CD4-positive, alpha-beta T cell treated with Interleukin-12 subunit alpha and Interleukin-12 subunit beta, for 1 hour (primary cell): ENCODE measurements at places on chromosomes 5 and 9.

DNA sequence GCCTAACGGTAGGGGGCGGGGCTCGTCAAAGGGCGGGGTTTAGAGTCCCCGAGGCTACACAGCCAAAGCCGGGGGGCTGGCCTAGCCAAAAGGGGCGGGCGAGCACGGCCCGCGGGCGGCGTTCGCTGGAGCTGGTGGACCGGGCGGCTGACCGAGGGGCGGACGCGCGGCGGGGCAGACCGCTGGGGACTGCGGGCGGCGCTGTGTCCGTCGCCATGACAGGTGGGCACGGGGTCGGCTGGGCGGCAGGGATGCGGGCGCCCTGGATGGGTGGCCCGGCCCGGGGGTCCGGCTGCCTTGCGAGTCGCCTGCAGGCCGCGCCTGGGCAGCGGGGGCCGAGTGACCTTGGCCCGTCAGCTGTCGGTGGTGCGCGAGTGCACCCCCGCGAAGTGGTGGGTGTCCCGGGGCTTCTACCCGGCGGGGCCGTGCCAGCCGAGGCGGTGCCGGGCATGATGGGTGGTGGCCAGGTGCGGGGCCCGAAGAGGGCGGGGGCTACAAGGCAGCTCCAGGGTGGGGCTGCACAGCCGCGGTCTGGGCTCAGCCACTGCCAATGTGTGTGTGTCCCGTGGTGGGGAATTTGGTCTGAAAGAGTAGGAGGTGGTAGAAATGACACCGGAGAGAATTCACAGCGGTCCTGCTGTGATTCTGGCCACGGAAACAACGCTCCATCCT, at the start of gene CARD19:
Gene CARD19, plus strand, starts transcription at position 87 of the 672 bp plus-strand sequence. Its CDS starts 129 bp downstream, at position 216.
- peak; percentile 67 for DNase-seq

- peak; percentile 66 for DNase-seq
Observed at GRCh38 chr5:56829137-56829908, 14.0 kb downstream of the MAP3K1 start.

GRCh38 chr9:103700195-103700962, 393.7 kb upstream of the SMC2 start:
- DNase-seq = no peak

GRCh38 chr5:68298479-68298878, 82.9 kb downstream of the PIK3R1 start:
- DNase-seq = no peak

- DNase-seq = no peak
Observed at GRCh38 chr9:71472400-71472799, 295.9 kb downstream of the CEMIP2 start.

DNA sequence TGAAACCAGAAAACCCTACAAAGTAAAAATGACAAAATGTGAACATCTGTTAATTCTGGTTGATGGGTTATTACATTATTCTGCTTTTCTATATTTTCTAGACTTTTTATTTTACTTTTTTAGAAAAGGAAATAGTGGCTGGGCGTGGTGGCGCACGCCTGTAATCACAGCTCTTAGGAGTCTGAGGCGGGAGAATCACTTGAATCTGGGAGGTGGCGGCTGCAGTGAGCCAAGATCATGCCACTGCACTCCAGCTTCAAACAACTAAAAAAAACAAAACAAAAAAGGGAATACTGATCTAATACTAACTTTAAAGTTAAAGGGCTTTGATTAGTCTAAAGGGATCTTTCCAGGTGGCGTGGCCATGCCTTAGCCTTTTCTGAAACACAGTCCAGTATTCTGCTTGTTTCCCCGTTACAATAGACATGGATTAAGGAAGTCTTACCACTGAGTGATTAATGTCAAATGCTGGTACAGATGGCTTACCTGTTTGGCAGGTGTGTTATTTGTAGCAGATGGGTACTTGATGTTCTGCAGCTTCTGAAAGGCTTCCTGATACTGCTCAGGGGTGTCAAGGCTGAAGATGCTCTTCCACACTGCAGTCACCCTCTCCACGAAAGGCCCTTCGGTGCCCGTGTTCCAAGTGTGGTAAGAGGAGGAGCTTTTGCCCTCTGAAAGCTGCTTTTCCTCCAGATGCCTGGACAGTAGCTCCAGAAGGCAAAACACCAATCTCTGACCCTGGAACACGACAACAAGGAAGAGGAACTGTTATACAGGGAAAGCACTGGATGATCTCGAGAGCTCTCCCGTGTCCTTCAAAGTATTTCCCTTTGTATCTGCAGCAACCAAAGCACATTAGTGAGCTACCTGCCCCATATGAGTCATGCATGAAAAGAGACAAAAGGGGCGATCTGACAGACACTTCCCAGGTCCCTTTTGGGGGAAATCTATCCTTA, 37.5 kb downstream of the CNOT8 start:
- DNase-seq = no peak

- no peak for DNase-seq
Observed at GRCh38 chr5:162209005-162209605, 141.5 kb downstream of the GABRG2 start.
